ENCODE measurements at places on chromosomes 7 and 10.

DNA sequence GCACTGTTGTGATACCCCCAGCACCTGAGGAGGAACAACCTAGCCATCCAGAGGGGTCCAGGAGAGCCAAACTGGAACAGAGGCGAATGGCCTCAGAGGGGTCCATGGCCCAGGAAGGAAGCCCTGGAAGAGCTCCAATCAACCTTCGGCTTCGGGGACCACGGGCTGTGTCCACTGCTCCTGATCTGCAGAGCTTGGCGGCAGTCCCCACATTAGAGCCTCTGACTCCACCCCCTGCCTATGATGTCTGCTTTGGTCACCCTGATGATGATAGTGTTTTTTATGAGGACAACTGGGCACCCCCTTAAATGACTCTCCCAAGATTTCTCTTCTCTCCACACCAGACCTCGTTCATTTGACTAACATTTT is 1.6 kb upstream of the CASP2 start:
- no peak for DNase-seq

DNA sequence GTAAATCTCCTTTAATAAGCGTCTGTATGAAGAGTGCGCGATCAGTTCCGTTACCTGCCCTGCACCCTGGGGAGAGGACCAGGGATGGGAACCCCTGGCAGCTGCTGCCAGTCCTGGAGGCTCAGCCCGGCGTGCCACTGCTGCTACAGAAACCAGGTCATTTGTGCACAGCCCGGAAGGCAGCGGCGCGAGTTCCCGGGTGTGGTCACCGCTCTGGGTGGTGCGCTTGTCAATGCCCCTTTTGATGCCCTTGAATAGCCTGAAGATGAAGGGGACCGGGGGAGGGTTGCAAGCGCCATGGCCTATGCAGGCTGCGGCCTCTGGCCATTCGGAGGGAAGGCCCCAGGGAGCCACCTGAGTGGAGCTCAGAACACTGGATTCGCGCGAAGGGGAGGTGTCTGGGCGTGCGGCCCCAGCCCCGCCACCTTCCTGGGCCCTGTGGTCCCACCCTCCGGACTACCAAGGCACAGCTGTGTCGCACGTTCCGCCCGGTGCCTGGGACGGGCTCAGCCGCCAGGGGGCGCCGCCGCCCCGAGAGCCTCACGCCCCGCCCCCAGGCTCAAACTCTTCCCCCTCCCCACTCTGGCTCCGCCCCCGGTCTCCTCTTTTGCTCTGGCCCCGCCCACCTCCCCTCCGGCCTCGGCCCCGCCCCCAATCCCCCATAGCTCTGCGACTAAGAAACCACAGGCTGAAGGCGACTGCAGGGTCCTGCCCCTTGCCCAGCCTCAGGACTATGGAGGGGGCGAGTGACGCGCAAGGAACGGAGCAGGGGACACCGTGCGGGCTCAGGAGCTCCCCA is 16.5 kb downstream of the AP5Z1 start:
- peak; percentile 70 for DNase-seq

DNA sequence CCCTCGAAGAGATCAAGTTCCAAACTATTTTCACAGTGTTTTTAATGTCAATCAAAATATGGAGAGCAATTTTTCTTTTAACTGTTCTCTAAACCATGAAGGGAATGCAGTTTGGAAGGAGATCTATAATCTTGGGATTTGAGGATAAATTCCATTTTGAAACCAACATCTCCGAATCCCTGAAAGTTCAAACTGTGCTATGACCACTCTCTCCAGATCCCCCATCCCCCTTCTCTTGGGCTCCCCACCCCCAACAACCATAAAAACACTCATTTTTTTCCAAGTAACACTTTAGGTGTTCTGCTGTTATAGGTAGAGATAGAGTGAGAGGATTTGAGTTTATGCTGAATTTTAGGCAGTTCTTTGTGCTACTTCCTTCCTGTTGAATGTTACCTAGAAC is 1.7 kb downstream of the CALD1 start:
- DNase-seq = no peak

GRCh38 chr10:47183704-47184041 is 116.3 kb upstream of the GDF10 start:
- DNase-seq = no peak

DNA sequence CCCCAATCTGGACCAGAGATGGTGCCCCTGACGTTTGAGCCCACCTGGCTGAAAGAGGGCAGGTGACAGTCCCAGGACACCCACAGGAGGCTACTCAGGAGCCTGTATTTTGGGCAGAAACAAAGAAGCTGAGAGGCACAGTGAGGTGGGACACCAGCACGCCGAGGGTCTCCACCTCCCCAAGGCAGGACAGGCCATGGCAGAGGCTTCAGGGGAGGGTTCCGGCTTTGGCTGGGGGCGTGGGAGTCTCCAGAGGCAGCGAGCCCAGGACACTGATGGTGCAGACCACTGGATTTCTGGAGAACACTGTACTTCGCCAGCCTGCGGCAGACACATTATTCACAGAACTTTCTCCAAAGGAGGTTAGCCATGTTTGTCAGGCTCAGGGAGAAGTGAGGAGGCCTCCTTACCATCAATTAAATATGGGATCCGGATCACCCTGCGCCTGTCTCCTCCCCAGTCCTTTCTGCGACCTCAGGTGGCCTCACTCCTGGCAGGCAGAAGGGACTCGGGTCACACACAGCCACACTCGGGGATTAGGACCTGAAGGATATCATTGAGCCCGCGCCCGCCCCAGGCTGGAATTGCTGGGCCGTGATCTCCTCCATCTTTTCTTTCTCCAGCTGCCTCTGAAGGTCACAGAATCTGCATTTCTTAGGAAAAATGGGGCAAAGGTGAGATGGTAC is 98.3 kb downstream of the MKI67 start:
- no peak for DNase-seq

GRCh38 chr10:128095027-128095752 is 31.0 kb downstream of the MKI67 start:
- no peak for DNase-seq

Measured in stimulated activated CD8-positive, alpha-beta memory T cell treated with anti-CD3 and anti-CD28 coated beads, Interleukin-7, amount 100 ng/mL, for 4 hours (primary cell).